Brain pericyte (primary cell): ENCODE measurements at places on chromosomes 4 and X.

DNA sequence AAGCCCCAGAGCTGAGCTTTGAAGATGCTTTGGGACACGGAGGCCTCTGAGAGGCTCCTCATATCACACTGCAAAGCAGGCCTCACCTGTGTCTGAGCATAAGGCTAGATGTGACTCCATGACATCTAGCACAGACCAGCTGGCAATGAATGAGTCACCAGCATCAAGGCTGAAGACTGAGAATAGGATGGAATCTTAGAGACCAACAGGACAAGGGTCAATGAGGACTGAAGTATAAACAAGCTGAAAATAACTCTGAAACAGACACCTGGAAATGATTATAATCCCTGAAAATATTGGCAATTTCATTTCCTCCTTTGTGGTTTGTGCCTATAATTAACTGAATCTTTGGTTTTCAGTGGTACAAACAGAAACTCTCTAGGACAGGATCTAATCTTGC, 87.1 kb upstream of the PRPS1 start:
- DNase-seq, result no peak

- no peak for DNase-seq
Observed at GRCh38 chr4:11954093-11954492, 525.4 kb upstream of the HS3ST1 start.

GRCh38 chr4:68717999-68718398, 47.5 kb upstream of the UGT2B15 start:
- DNase-seq, result no peak

DNA sequence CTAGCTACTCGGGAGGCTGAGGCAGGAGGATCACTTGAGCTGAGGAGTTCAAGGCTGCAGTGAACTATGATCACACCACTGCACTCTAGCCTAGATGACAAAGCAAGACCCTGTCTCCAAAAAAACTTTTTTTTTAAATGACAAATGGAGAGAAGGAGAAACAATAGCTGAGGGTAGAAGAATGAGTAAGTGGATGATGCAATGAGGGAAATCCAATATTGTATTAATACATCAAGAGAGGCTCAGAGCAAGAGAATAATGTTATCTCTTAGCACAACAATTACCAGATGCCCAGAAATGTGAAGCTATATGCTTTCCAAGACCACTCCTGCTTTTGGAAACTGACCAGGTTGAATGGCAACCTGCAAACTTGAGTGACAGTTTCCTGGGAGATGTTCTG, 19.9 kb upstream of the GPR173 start:
- DNase-seq, result no peak

DNA sequence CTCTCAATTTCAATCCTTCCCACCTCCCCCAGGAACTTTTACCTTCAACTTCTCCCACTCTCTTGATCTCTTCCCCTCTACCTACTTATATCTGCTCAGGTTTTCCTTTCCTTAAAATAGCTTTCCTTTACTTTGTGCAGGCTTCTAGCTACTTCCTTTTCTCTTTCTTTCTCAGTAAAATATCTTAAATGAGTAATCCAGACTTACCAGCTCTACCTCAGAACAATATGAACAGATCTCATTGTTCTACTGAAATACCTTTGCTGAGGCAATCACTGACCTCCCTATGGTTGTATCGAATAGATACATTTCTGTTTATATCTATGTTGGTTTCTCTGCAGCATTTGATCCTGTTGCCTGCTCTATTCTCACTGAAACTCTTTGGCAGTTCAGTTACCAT, 86.7 kb upstream of the WDR44 start:
- DNase-seq, result no peak
